Heart left ventricle (tissue), 16 donors: ENCODE measurements at places on chromosomes 2 and 18. TPM values are rescaled to one million over a fixed set of nuclear protein-coding genes. Genes with fewer than 3 reads are reported as not detected.

The TBR1 gene
- not detected for total RNA-seq

The GLI2 gene
- 1.8 TPM for total RNA-seq

DNA sequence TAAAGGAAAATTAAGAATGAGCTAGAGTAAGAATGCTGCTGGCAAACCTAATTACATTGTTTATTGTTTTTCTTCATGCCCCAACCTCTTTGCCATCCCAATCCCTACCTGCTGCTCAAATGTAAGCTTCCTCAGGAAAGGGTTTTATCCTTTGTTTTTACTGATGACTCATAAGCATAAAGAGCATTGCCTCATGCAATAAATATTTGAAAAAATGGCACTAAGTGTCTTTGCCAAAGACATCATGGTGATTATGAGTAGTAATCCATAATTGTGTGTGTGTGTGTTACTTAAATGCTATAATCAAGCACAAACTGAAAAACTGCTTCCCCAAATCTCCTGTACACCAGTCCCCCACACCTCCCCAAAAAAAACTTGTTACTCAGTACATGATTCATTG lies 53.4 kb downstream of the DNER start:
- no peak for DNase-seq

GRCh38 chr2:171317492-171318125 lies 116.2 kb downstream of the METTL8 start:
- DNase-seq: no peak

DNA sequence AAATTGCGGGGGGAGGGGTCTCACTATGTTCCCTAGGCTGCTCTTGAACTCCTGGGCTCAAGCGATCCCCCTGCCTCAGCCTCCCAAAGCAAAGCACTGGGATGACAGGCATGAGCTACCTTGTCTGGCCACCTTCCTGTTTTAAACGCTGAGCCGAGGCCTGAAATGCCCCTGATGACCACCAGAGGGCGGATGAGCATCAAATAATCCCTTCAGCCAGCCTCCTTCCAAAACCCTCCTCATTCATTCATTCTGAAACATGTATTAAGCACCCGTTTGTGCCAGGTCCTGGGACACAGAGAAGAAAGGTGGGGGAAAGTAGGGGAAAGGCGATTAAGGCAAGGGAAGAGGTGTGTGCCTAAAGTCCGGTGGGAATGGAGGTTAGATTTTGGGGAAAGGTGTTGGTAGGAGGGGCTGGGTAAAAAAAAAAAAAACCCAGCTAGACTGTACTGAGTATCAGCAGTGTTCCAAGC lies 30.7 kb upstream of the PTMA start:
- DNase-seq: peak; percentile 78

DNA sequence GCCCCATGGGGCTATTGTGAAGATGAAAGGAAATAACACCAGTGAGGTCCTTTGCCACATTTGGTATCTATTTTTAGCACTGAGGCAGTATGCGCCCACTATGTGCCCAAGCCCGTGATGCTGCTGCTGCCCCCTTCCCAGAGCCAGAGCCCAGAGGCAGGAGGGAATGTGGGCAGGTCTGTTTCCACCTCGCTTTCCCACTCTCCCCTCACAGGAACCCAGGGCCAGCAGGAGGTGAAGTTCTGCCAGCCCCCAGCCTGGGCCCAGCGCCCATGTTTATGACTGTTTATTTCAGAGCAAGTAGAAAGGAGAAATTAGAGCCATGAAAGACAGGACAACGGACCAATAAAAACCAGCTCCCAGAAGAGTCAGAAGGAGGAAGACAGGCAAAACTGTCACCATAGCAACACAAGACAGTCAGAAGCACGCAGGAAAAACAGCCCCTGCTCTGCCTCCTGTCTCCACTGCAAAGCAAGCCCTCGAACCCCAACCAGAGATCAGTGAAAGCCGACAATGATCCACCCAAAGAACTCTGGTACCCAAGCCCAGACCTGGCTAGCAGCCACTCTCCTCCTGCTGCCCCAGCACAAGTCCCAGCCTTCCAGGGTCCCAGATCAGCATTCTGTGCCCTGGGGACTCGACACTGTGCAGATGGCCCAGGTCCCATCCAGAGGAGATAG lies 1.4 kb downstream of the CYRIA start:
- peak; percentile 73 for DNase-seq

DNA sequence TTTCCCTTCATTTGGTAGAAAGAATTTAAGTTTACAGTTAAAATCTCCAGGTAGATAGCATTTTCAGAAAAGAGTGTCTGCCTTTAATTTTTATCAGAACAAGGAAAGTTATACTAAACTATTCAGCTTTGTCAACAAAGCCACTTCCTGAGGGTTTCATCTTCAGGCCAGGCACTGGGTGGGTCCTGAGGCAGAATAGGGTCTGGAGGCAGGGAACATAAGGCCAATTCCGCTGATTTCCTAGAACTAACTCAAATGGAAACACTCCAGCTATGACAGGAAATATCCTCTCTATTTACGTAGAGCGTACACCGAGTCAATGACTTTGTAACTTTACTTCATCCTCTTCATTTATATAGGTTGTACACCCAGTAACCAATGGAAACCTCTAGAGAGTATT lies 32.7 kb upstream of the FAM124B start:
- no peak for DNase-seq

The SLC40A1 gene
- total RNA-seq: 31.3 TPM

GRCh38 chr2:197517150-197517549 lies 1.3 kb downstream of the MOB4 start:
- DNase-seq: no peak

- no peak for DNase-seq
Observed at GRCh38 chr18:5515011-5515784, 28.6 kb downstream of the EPB41L3 start.

DNA sequence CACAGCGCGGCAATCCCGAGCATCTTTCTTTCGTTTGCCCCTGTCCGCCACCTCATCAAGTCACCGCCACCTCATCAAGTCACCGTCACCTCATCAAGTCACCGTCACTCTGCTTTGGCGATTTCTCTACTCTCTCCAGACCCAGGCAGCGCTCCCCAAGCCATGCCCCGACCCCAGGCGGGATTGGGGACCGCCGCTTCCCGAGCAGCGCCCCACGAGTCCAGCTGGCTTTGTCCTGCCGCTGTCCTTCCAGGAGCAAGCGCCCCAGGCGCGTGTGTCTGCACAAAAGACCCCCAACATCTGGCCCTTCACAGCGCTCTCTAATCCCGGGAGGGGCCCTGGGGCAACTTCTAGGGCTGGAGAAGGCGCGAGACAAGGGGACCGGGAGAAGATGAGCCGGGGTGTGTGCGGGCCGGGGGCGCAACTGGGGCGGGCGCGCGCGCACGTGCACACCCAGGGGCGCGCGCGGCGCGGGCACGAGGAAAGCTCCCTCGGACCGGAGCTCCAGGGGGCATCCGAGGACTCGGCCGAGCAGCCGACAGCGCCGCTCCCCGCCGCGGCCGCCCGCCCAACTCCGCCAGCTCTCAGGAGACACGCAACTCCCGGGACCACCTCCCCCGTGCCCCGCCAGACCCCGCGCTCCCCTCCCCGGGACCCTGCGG lies 633 bp upstream of the RNF152 start:
- DNase-seq: peak; percentile 79

DNA sequence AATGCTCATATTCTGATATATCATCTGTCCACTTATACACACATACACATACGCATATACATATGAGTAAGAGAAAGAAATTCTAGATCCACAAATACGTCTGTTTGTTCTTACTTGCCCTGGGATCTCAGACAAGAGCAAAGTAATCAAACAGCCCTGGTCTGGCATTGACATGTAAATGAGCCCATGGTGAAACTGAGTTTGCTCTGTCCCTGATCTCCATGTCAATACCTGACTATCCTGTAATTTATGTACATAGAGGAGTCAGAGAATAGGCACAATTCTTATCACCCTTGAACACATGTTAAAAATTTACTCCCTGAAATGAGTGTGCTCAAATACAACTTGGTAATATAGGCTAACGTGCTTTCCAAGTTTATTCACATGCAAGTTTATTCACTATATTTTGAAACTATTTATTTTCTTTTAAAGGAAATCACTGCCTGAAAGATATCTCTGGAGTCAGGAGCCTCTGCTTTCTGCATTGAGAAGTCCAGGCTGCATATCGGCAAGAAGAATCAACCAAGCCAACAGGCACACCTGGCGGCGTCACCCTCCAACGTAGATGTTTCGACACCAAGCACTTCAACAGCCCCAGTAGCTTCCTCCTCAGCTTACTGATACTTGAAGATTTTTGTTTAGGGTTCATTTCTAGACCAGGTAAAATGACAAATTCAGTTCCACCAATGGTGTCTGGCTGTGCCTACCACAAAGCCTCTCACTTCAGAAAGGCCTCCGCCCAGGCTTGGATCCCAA lies 100.6 kb downstream of the CMPK2 start:
- no peak for DNase-seq

The B3GNT7 gene
- 52.4 TPM for total RNA-seq

- DNase-seq: no peak
Observed at GRCh38 chr2:241706537-241706936, 4.7 kb downstream of the ING5 start.

- no peak for DNase-seq
Observed at GRCh38 chr2:20506201-20506685, 59.4 kb downstream of the RHOB start.

DNA sequence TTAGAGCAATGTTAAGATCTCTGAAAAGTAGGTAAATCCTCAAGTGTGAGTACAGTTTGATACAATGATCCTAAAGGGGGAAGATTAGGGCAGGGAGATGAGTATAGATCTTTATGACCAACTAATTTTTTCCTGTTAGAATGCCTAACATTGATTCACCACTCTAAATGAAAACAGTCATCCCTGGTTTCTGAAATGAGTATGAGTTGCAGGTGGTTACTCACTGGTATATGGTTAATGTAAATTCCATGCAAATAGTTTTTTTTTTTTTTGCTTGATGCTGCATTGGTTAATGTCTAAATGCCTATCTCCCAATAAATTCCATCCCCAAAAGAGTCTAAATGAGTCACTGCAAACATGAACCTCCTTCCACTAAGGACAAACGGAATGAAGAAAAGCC lies 55.0 kb upstream of the SERPINB2 start:
- DNase-seq: no peak

DNA sequence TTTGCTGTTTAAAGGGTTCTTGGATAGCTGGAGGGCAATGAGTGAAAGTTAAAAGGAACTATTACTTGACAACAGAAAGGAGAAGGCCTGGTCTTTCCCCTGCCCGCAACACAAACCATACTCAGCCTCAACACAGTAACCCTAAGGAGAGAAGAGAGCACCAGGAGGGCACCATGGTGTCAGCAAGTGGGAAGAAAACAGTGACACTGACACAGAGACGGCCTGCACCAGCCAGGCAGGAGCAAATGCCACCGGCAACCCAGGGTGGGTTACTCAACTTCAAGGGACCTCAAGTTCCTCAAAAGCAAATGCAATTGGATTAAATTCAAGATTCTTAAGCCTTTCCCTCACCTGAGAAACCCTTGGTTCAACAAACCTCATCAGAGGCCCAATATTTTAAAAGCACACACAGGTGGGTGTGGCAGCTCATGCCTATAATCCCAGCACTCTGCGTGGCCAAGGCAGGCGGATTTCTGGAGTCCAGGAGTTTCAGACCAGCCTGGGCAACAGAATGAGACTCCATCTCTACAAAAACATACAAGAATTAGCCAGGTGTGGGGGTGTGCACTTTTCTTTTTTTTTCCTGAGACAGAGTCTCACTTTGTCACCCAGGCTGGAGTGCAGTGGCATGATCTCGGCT lies 52.3 kb downstream of the TFCP2L1 start:
- DNase-seq: no peak

The CREG2 gene
- total RNA-seq: not detected

The APCDD1 gene
- total RNA-seq: 60.6 TPM

The WDR35 gene
- total RNA-seq: 8.4 TPM

The TRAF3IP1 gene
- total RNA-seq: 13.8 TPM
